ENCODE measurements at places on chromosomes 3 and 15.
A peak's percentile ranks its signal among the peaks of the same experiment; 100 is the strongest.

- no peak for DNase-seq
These were observed 6.9 kb upstream of the PLXND1 start for GRCh38 chr3:129613367-129613740.

GRCh38 chr3:68909719-68910118 is 22.6 kb downstream of the TAFA4 start:
- DNase-seq = no peak

DNA sequence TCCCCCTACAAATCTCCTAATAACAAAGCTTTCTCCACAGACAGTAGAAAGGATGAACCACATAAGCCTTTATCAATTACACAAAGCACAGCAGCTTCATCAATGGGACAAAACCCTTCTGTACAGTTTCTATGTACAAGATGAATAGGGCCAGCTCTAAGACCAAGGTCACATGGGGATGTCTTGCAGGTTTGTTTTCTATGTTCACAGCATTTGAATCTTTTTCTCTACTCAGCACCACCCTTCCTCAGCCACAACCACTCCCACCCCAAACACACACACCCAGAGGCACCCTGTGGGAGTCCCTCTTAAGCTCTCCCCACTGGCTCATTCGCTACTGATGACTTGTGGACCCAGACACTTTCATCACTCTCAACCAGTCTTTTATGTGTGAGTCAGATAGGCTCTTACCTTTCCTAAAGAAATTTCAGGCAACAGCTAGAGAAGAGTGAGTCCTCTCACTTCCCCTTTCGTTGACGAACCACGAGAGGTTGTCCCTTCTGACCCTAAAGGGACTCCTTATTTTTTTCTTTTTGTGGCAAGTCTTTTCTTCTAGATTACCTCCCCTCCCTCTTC is 57.9 kb downstream of the ARHGAP31 start:
- no peak for DNase-seq

DNA sequence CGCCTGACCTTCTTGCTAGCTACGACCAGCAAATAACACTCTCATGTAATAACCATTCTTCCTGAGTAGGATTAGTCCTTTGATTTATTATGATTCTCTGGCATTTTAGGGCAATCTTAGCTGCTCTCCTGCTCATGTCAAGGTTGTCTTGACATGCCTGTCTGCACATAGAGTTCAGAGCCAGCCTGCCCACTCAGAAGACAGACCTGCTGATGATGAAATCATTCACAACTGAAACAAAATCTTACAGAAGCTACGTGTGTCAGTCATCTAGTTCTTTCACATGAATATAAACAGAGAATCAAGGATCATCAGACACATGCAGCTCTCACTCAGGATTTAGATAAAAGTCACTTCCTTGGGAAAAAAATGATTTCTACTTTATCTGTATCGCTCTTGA is 173.6 kb upstream of the LYSMD4 start:
- no peak for DNase-seq

- DNase-seq = no peak
These were observed 55.7 kb upstream of the LMOD3 start for GRCh38 chr3:69178082-69178481.

GRCh38 chr3:117748131-117748530 is 1038.6 kb downstream of the TUSC7 start:
- no peak for DNase-seq

GRCh38 chr3:61448378-61448777 is 113.0 kb upstream of the PTPRG start:
- no peak for DNase-seq

GRCh38 chr15:83446904-83447709 is at the start of gene SH3GL3:
TSS of gene SH3GL3 (plus strand) at chr15:83447341. CDS start at chr15:83447534, 193 bp downstream.
- peak; percentile 64 for DNase-seq
